Stimulated activated CD8-positive, alpha-beta memory T cell treated with anti-CD3 and anti-CD28 coated beads, Interleukin-15, amount 100 ng/mL, for 4 hours (primary cell): ENCODE measurements at places on chromosomes 2 and 18.

GRCh38 chr2:128377071-128377910 is 58.6 kb upstream of the HS6ST1 start:
- no peak for DNase-seq

DNA sequence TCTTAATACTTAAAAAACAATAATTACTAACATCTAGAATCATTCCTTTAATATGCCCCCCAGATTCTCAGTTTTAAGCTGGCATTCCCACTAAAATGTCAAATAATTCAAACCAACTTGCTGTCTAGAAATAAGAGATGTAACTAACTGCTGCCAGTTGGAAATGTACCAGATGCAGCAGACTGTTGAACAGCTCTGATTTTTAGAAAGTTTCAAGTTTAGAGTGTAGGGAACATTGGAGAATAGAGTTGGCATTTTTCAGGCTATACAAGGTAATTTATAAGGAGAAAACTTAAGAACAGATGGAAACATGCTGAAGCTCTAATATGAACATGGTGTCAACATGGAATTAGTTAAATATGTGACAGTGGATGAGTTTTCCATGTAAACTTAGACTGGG is 101.4 kb downstream of the PTRHD1 start:
- DNase-seq, result no peak

- DNase-seq, result no peak
Observed at GRCh38 chr2:110100480-110100879, 15.1 kb downstream of the MALL start.

GRCh38 chr2:235098269-235098668 is 146.5 kb downstream of the SH3BP4 start:
- DNase-seq, result no peak

DNA sequence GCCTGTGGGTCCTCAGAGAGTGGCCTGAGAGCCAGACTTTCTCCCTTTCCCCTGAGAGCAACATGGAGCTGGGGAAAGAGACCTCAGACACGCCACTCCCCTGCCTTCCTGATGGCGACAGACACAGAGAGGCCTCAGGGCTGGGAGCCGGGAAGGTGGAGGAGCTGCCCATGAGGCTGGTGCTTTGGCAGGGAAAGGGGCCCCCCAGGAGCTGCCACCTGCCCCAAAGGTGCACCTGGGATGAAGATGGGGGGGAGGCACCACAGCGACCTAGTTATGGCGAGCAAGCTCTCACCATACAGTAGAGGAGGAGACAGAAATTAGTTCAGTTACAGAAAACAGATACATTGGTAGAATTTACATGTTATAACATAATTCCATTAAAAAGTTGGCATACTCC is 80.7 kb upstream of the PXDN start:
- DNase-seq, result no peak

DNA sequence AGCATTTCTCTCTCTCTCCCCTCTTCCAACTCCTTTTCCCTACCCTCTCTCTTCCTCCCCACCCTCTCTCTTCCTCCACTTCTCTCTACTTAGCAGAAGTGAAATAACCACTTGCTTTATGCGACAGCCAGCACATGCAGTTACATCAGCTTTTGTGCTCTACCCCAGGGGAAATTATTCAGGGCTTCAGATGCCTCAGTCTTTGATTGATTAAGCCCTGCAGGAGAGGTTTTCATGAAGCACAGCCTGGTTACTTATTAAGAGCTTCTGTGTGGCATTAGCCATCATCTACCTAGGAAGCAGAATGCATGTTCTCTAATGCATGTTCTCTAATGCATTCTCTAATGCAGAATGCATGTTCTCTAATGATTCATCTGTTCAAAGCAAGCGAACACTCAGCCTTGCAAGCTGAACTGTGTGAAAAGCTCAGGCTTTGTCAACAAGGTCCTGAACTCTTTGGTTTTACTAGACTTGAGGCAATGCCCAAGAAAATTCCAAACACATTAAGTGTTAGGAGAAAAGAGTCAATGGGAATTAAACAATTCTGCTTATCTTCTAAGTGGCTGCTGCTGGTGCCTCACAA is 56.1 kb downstream of the LHCGR start:
- DNase-seq, result no peak

GRCh38 chr2:44071454-44072046 is 75.8 kb upstream of the LRPPRC start:
- DNase-seq, result no peak

DNA sequence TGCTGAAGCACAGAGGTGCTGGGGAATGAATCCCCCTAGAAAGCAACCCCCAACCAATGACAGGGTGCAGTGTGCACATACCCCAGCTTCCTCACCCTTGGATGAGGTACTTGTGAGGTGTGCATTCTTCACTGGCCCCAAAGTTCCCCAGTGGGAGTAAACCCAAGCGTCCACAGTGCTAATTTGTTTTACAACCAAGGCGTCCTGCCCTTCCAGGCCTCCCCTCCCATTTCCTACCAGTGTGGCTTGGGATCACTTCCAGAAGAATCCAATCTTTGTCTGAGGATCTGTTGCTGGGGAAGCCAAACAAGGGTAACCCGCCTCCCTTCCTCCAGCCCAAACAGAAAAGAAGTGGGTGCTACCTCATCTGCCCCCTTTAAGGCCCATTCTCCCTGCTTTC is 40.3 kb upstream of the TEX51 start:
- no peak for DNase-seq

- no peak for DNase-seq
Observed at GRCh38 chr2:150803689-150804398, 316.4 kb upstream of the RND3 start.

DNA sequence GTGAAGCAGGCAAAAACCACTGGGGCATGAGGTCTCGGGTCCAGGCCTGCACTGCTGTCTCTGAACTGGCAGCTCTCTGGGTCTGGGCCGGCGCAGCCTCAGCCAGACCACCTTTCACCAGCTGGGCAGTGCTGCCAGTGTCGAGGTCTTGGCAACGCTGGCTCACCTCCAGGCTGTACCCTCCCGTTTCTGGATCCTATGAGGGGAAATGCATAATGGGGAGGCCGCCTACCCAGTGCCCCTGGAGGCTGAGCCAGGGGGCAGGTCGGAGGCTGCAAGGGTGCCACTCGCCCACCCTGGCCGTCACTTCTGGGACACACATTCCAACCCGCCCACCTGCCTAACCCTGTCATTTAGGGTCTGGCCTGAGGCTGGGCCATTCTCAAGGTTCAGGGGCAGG is 24.6 kb downstream of the KIF1A start:
- DNase-seq, result no peak

- DNase-seq, result no peak
Observed at GRCh38 chr2:18149660-18150246, 271.3 kb downstream of the KCNS3 start.

GRCh38 chr2:175161-175786 is 88.6 kb downstream of the SH3YL1 start:
- DNase-seq, result no peak

DNA sequence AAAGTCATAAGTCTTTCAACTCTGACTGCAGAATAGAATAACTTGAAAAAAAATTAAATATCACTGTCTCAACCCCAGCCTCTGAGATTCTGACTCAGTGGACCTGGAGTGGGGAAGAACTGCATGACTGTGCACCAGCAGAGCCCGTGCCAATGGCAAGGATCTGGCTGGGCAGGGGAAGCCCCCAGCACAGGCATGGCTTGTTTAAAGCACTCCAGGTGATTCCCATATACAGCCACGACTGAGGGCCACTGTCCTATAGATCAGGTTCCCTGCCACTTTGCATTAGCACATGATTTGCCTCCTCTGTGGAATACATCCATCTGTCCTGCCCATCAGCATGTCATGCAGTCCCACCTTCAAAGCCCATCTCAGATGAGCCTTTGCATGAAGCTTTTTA is 45.9 kb upstream of the NCK2 start:
- no peak for DNase-seq

DNA sequence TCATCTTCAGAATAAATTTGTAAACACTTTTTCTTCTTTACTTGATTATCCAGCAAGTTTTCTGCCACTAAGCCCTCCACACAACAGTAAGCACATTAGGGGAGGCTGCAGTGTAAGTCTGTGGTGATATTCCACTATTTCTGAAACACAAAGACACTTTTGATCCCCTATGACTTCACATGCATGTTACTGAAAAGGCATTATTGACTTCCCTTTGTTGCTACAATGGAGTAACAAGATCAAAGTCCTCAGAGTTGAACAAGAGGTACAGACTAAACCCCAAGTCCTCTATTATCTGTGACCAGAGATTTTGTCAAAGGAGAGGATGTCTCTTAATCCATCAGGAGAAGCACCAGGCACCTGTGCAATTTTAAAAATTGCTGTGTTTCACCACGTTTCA is 157.9 kb downstream of the CD226 start:
- no peak for DNase-seq

- no peak for DNase-seq
Observed at GRCh38 chr18:44028109-44028508, 652.6 kb upstream of the SETBP1 start.

DNA sequence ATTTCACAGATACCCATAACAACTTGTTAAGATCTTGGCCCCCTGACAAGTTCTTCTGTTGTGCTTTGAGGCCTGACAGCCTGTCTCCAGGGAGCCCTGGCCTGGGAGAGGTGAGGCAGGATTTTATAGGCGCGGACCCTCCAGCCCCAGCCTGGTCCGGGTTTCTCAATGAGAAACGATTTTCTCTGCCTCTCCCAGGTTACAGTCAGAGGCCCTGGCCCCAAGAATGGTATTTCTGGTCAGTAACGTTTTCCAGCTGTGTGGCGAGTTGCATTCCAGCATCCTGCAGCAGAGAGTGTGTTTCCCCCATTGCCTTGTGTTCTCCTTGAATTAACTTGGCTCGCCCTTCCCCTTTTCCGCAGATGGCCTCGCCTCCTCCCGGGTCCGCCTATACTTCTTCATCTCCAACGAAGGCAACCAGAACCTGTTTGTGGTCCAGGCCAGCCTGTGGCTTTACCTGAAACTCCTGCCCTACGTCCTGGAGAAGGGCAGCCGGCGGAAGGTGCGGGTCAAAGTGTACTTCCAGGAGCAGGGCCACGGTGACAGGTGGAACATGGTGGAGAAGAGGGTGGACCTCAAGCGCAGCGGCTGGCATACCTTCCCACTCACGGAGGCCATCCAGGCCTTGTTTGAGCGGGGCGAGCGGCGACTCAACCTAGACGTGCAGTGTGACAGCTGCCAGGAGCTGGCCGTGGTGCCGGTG is 3.0 kb downstream of the INHBB start:
- no peak for DNase-seq
